Tibial nerve (tissue), 4 donors: ENCODE measurements at places on chromosomes 2 and 18. TPM values are rescaled to one million over a fixed set of nuclear protein-coding genes. Genes with fewer than 3 reads are reported as not detected.

GRCh38 chr2:239394346-239394945 lies 6.4 kb downstream of the HDAC4 start:
- DNase-seq: no peak

- DNase-seq: no peak
Measured at GRCh38 chr2:69634196-69634821, 9.2 kb downstream of the AAK1 start.

- DNase-seq: no peak
Measured at GRCh38 chr2:22283436-22283835, 1101.5 kb upstream of the KLHL29 start.

The LOXHD1 gene
- under 0.01 TPM for total RNA-seq

The HOXD11 gene
- not detected for total RNA-seq

DNA sequence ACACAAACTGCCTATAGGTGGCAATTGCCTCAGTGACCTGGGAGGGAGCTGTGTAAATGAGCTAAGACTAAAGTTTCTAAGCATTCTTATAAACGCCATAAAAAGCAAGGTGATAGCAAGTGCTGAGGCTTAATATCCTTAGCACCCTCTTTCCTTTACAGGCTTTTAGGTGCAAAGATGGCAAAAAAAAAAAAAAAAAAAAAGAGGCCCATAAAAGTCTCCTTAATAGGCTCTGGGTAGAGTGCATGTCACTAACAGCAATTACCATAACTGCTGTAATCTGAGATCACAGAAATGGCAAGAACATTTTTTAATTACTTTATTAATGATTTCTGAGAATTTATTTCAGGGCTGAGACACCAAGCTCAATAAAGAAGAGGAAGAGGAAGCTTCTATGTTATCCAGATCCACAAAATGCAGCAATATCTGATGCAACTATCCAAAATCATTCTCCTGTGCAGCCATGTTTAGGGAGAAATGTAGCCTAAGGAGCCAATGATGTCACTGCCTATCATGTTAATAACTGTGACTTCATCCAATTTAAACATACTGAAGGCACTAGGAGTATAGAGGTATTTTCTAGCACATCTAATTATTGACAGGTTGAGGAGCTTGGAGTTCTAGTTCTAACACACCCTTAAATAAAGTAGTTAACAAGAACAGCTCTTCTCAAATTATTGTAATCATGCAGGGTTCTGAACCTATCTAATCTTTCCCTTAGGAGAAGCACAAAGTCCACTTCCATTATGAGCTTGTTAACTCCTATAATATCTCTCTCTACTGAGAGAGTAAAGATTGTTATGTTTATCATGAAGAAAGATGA lies 804.3 kb upstream of the ACVR2A start:
- DNase-seq: no peak

GRCh38 chr18:54247511-54248175 lies 21.7 kb upstream of the POLI start:
- DNase-seq: no peak

The POTEJ gene
- total RNA-seq: not detected

The B4GALT6 gene
- total RNA-seq: 0.98 TPM

The STEAP3 gene
- 8.2 TPM for total RNA-seq

The IL36RN gene
- not detected for total RNA-seq

The VWA3B gene
- 6.1 TPM for total RNA-seq

The FAM161A gene
- total RNA-seq: 5.4 TPM

DNA sequence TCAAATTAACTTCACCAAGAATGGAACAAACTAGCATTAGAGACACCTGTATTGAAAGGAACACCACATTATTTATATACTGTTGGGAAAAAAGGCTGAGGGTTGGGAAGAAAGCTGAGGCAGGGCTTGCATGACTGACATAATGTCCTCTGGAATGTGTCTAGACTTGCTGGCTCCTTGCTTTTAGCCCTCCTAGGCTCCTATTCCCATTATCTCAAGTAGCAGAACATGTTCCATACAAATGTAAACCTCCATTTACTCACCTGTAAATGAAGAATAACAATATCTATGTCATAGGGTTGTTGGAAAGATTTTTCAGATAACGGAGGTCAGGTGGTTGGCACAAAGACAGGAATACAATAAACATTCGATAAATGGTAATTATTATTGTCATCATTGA lies 976 bp upstream of the ACADL start:
- DNase-seq: no peak

DNA sequence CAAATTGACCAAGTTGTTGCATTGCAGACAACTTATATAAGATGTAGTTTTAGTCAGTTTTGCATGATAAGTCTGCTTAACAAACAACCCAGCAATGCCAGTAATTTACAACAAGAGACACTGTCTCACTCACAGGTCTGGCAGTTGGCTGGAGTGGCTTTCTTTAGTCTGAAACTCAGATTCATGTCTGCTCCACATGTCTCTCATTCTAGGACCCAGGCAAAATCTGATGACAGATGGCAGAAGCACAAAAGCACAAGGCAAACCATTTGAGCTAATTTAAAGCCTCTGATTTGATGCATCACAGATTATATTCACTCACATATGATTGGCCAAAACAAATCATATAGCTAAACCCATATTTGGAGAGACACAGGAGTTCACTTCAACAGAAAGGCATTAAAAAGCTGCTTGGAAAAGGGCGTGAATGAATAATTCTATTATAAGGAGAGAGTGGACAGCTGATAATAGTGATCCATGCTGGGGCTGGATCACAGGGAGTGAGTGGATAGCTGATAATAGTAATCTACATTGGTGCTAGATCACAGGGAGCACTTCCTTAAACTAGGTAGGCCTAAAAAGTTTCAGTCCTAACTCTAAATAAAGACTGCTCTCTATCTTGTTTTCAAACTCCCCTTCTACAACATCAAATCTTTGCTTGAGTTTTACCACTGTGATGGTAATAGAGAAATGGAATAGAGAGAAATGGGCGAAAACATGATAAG lies 593.2 kb upstream of the ZNF804A start:
- no peak for DNase-seq

DNA sequence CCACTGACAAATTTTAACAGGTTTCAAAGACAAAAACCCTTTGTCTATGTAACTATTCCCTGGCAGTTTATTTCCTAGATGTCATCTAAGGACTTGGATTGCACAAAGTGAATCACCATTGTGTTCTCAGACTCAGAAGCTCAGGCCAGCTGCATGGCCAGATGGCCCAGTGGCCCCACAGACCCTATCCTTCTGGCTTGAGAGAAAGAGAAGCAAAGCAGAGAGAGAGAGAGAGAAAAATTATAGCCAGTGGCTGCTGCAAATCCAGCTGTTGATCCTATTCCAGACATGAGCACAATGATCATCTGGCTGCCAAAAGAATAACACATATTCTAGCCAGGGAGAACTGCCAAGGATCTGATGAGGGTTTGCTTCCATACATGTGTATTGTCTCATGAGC lies 25.8 kb downstream of the CTLA4 start:
- no peak for DNase-seq

GRCh38 chr2:156787517-156787916 lies 351.3 kb downstream of the GPD2 start:
- no peak for DNase-seq

The VAMP5 gene
- 63.6 TPM for total RNA-seq

- no peak for DNase-seq
Measured at GRCh38 chr2:203908066-203908796, 28.3 kb upstream of the ICOS start.

The AMER3 gene
- not detected for total RNA-seq

The PLB1 gene
- 1.7 TPM for total RNA-seq

- DNase-seq: no peak
Measured at GRCh38 chr2:108929807-108930425, 59.1 kb downstream of the EDAR start.

DNA sequence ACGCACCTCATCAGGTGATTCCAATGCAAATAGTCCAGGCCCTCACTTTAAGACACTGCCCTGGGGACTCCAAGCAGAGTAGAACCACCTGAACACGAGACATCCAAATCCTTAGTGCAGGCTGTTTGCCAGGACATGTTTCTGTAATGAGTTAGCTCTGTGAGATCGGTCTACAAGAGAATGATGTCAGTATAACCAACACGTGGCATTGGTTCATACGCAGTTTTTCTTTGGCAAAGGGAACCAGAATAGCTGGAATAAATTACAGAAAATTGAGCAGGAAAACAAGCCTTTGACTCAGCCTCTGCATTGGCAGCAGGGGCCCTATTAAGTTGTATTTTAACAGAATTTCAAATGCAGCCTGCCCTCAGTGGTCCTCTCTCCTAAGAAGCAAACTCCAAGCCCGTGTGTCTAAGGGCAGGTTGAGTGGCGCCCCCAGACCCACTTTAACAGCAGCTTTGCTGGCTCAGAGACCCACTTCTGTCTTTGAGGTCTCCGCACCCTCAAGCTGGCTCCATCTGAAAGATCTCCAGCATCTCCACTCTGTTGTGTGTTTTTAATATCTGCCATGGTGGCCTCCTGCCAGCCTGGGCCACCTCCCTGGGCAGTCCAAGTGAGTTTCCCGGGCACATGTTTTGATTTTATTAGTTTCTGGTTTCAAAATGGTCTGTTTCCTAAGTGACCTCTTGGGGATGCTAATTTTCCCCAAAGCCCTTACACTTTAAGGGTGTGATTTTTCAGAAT lies 61.3 kb downstream of the ALPK2 start:
- DNase-seq: peak; percentile 38

DNA sequence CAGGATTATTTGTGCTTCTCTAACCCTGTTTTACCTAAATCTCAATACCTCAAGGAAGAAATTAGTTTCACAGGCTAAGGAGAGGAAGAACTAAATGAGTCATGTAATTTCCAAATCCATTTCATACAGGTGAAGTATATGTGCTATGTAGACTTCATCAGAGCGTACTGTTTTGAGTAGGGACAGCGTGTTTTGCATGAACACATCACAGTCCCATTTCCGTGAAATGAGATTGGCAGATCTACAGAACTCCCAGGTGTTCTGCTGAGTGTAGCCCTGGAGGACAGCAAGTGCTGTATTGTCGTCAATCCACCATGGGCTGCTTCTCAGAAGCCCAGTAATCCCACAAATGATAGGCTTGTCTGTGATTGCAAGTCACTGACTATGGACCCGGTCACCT lies 97.7 kb downstream of the XRCC5 start:
- no peak for DNase-seq
